ENCODE measurements at places on chromosomes 2 and 18. TPM values are rescaled to one million over a fixed set of nuclear protein-coding genes. Genes with fewer than 3 reads are reported as not detected.

MAB21L4 gene
- total RNA-seq: not detected

PRKAG3 gene
- total RNA-seq: not detected

NOP58 gene
- total RNA-seq: 26.9 TPM

SULT1C4 gene
- total RNA-seq: 114 TPM

TMEM178A gene
- 0.25 TPM for total RNA-seq

HSPE1 gene
- total RNA-seq: 63.0 TPM

LCLAT1 gene
- total RNA-seq: 12.8 TPM

EMILIN1 gene
- total RNA-seq: 21.3 TPM

PTCD3 gene
- total RNA-seq: 37.1 TPM

L3MBTL4 gene
- 10.2 TPM for total RNA-seq

RESP18 gene
- total RNA-seq: not detected

MAL gene
- not detected for total RNA-seq

CREG2 gene
- total RNA-seq: 0.39 TPM

DUSP2 gene
- 0.76 TPM for total RNA-seq

RIT2 gene
- total RNA-seq: not detected

CAPN14 gene
- total RNA-seq: under 0.01 TPM

MRPL33 gene
- 38.6 TPM for total RNA-seq

CD8A gene
- under 0.01 TPM for total RNA-seq

TRIM43B gene
- not detected for total RNA-seq

PDE1A gene
- total RNA-seq: 10.5 TPM

TTC21B gene
- total RNA-seq: 20.9 TPM

COLEC11 gene
- 0.13 TPM for total RNA-seq

KCNF1 gene
- 3.6 TPM for total RNA-seq

CKAP2L gene
- total RNA-seq: 3.1 TPM

ALPP gene
- total RNA-seq: not detected

MALL gene
- total RNA-seq: 64.3 TPM

ASB1 gene
- 5.8 TPM for total RNA-seq

ACTG2 gene
- total RNA-seq: not detected

TNFRSF11A gene
- 42.5 TPM for total RNA-seq

TWIST2 gene
- total RNA-seq: 0.38 TPM

SLC30A3 gene
- total RNA-seq: 6.3 TPM

SFT2D3 gene
- total RNA-seq: 4.9 TPM

OTX1 gene
- total RNA-seq: under 0.01 TPM

RNF149 gene
- total RNA-seq: 38.4 TPM

RBKS gene
- total RNA-seq: 0.90 TPM

AUP1 gene
- 84.3 TPM for total RNA-seq

CROCC2 gene
- not detected for total RNA-seq

SMARCAL1 gene
- total RNA-seq: 15.6 TPM

CDH20 gene
- total RNA-seq: not detected

C2orf15 gene
- total RNA-seq: 0.13 TPM

MLPH gene
- not detected for total RNA-seq

MDH1B gene
- total RNA-seq: 0.13 TPM

Data from dermis microvascular lymphatic vessel endothelial cell (primary cell).